Stimulated activated CD8-positive, alpha-beta memory T cell treated with anti-CD3 and anti-CD28 coated beads, Interleukin-4, amount 100 ng/mL, for 1 hour (primary cell): ENCODE measurements at places on chromosomes 5 and 9.

- DNase-seq, result no peak
These were observed 12.4 kb downstream of the ANKRD33B start for GRCh38 chr5:10576121-10576789.

DNA sequence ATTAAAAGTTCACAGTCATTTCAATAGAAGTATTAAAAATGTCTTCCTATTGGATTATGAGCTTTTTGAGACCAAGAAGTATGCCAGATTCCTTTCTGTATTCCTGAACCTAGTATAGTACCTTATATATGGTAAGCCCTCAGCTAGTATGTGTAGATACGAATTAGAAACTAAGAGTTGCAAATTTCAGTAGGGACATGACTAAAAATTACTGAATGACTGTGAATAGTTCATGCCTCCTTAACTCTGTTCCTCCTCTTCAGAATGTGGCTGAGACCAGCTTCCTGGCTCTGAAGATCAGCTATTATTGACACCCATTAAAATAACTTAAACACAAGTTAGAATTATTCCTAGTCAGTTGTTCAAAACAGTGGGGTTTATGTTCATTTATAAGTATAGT, 19.7 kb downstream of the KDM3B start:
- DNase-seq, result no peak

DNA sequence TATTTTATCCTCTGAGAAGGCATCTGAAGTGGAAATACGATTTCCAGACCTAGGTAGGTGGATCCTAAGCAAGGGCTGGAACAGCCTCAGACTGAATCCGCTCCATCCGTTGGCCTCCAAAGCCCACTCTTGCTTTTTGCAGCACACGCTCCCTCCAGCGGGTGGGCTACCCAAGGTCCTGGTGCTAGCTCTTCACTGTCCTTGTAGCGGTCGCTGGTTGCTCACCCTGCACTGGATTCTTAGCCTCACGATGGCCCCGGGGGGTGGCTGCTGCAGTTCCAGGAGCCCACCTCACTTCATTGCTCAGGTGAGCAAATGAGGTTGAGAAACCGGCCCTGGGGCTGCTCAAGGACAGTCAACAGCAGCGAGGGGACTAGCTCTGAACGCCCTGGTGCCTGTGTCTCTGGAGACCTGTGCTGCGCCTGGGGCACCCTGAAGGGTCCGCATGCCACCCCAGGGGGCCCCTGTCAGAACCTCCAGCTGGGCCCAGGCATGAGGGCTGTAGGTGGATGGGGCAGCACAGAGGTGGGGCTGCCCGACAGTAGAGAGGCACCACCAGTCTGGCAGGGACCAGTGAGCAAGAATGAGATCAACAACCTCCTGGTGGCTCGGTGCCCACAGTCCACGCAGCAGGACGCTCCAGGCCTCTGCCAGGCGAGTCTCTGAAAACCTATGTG, 4.3 kb downstream of the MGAT4B start:
- no peak for DNase-seq

- DNase-seq, result no peak
These were observed 170.4 kb upstream of the OTULINL start for GRCh38 chr5:14411216-14411615.

- DNase-seq, result no peak
These were observed 515.9 kb upstream of the PAPPA start for GRCh38 chr9:115637661-115638060.

DNA sequence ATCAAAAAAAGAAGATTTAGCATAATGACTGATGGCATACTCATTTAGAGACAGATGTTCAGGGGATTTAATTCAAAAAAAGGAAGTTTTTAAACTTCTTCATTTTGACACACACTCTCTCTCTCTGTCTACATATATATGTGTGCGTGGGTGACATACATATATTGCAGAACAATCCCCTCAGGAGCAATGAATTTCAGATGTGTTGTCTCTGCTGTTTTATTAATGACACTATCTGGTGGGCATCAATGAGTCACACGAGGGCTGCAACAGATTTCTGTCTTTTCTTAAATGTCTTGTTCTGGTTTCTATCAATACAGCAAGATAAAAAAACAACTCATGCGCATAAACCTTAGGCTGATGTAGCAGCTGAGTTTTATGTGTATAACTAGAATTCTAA, 123.5 kb upstream of the SLCO6A1 start:
- no peak for DNase-seq

GRCh38 chr9:126690431-126691051, 76.8 kb downstream of the LMX1B start:
- peak; percentile 11 for DNase-seq

DNA sequence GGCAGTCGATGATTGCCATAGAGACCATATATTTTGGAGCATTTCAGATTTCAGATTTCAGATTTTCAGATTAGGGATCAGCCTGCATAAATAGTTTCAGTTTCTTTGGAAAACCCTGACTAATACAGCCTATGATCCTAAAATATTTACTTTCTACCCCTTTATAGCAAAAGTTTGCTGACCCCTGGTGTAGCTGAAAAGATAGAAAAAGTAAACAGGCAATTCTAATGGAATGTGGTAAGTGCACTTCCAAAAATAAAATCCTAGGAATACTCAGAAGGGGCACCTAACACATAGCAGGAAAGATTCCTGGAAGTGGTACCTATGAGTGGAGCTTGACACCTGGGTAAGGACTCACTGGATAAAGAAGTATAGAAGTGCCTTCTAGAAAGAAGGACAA, 34.5 kb downstream of the BAAT start:
- DNase-seq, result no peak

DNA sequence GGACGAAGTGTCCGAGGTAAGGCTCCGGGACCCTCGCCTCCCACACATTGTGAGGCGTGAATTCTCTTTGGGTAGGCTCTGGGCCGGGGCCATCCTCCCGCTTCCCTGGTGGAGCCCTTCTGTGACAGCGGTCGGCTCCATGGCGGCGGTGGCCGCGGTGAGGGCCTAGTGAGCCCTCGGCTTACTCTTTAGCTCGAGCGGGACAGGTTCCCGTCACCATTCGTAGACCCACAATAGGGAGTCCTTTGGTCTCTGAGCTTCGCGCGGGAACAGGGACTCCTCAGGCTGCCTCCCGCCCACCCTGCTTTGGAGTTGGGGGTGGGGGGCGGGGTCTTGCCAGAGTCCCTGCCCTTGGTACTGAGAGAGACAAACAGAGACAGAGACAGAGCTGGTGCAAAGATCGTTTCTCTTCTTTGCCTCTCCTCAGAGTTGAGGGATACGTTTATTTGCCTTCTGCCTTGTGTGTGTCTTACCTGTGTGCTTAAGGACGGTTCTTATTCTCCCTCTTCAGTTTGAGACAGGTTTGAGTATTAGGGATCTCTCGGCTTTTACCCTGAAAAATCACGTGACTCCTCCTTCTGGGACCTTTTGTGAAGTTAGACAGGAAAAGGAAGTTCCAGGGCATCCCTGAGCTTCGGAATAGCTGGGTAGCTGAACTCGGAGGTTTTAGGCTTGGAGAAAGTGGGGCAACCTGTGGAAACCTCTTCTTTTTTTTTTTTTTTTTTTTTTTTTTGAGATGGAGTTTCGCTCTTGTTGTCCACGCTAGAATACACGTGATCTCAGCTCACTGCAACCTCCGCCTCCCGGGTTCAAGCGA, 833 bp downstream of the ANKHD1 start:
- DNase-seq, result peak; percentile 13

DNA sequence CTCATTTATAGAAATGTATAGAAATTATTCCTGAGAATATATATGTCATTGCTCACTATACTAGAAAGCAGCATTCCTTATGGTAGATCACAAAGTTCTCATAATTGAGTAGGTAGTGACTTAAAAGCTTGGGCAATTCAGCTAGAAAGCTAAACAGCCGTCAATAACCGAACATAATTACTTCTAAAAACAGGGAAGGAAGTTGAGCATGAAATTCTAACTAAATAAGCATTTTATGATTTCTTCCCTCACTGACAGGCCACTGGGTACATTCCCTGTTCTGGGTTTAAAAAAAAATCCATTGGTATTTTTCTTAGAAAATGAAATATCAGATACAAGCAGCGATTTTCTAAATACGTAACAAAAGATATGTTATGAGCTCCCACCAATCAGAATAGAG, 91.1 kb upstream of the DAB2 start:
- no peak for DNase-seq

- DNase-seq, result no peak
These were observed 69.8 kb upstream of the CNTLN start for GRCh38 chr9:17065062-17065461.

DNA sequence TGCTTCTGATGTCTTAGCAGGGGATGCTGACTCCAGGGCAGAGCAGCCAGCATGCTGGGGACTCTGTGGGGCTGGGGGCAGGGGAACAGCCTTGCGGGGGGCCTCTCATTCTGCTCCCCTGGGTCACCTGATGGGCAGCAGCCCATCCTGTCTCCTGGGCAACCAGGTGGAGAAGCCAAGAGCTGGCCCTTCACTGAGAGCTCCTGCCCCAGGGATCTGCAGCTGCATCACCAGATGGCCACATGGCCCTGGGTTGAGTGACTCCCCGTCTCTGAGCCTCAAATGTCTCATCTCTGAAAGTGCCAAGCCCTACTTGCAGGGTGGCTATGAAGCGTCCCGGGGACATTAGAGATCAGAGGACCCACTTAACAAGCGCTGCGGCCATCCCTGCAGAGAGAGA, 49.1 kb downstream of the LRSAM1 start:
- DNase-seq, result no peak

- DNase-seq, result no peak
These were observed 3.7 kb upstream of the EGFL7 start for GRCh38 chr9:136658849-136659535.

DNA sequence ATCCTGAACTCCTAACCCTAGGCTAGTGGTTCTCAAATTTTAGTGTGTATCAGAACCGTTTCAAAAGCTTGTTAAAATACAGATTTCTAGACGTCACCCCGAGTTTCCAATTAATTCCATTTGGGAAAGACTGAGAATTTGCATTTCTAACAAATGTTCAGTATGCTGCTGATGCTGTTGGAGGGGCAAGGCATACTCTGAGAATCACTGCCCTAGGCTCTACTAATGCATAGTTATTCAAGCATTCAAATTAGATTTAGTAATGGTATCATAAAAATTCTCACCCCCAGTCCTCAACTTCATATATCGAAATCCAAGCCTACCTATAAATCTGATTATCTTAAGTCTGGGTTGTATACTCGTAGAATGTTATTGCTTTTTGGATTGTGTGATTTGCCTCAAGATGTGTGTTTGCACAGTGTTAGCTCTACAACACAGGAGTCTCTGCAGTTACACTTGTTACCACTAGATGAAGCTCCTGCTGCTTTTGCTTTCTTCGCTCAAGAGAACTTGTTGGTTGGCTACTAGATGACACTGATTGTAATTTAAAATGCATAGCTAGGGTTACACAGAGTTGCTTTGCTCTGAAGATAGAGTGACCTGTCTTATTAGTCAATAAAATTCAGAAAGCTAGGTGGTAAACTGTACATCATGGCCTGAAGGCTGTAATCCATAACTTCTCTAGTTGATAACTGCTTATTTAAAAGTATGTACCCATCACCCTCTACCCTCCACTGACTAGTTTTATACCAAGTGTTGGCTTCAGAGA, 7.5 kb upstream of the ERAP2 start:
- DNase-seq, result no peak

GRCh38 chr9:120839146-120839545, 3.6 kb downstream of the PSMD5 start:
- DNase-seq, result no peak

DNA sequence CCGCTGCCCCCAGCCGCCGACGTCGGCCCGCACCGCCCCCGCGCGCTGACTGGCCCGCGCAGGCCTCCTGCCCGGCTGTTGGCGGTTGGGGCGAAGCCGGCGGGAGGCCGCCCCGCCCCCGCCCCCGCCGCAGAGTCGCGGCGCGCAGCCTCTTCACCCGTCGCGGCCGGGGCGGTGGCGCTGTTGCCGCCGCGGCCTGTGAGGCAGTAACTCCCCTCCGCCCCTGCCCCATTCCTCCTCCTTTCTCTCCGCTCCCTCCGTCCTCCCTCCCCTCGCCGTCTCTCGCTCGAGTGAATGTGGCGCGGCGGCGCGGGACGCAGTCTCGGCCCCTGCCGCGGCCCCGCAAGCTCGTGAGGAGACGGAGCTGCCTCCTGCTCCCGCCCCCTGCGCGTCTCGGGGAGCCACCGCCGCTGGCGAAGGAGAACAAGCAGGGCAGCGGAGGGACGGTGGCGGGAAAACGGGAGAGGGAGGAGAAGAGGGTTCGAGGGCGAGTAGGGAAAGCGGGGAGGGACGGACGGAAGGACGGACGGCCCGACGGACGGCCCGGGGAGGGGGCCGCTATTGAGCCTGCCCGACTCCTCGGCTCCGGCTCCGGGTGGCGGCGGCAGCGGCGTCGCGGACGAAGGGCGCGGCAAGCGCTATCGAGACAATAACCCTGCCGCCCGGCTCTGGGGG, 637 bp upstream of the ERBIN start:
- DNase-seq, result peak; percentile 52

GRCh38 chr5:165000479-165001190, 1495.2 kb downstream of the MAT2B start:
- no peak for DNase-seq

- DNase-seq, result no peak
These were observed 74.9 kb downstream of the NSUN2 start for GRCh38 chr5:6557807-6558575.

DNA sequence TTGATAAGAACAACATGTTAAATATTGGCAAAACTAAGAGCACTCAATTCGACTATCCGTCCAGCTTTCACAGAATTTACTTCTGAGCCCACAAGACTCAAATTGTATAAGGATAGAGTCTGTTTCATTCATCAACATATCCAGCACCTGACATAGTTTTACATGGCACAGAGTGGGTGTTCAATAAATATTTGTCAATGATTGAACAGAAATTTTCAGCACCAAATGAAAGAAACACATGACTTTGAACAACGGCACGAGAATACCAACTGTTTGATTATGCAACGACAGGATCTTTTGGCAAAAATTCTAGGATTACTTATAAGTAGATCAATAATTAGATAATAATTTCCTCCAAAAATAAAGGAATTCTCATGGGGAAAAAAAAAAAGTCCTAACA, 41.8 kb downstream of the SKP2 start:
- DNase-seq, result no peak

- no peak for DNase-seq
These were observed 47.3 kb downstream of the WNK2 start for GRCh38 chr9:93231121-93231694.

- no peak for DNase-seq
These were observed 576.2 kb upstream of the CLINT1 start for GRCh38 chr5:158435161-158435616.

GRCh38 chr5:67985686-67986387, 229.7 kb upstream of the PIK3R1 start:
- no peak for DNase-seq

DNA sequence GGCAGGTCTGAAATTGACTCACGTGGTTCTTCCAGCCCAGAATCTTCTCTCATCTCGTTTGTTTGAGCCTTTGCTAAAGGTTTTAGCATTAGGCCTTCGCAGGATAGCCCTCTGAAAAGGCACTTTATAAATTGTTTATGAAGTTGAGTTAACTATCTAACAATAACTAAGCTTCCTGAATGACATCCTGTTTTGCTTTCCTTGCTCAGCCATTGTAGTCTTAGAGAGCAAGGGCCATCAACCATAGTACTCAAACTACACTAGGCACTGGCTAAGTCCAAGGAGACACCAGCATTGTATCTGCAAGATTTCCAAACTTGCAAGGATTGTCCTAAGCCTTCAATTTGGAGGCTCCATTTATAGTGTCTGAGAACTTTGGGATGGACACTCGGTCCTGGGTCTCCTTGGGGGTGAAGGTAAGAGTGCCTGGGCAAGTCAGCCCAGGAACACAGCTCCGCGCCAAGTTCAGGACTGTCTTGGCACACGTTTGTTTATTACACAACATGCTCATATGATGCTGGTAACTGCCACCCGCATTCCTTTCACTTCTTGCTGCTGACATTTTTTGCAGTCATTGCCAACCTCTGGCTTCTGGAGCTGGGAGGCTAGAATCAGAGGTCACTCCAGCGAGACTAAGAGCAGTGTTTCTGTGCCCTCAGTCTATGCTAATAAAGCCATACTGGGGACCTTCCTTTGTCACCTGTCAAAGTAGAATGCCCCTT, 151.1 kb downstream of the ESM1 start:
- no peak for DNase-seq
